ENCODE measurements at places on chromosomes 6 and 20.

GRCh38 chr6:14640631-14641030 lies 523.1 kb downstream of the CD83 start:
- no peak overlapping the region for H3K27ac ChIP-seq
- no peak overlapping the region for H3K4me3 ChIP-seq
- DNase-seq = no peak
- no peaks in the 10 kb centered on the region for H3K27me3 ChIP-seq
- no peaks in the 10 kb centered on the region for H3K36me3 ChIP-seq

DNA sequence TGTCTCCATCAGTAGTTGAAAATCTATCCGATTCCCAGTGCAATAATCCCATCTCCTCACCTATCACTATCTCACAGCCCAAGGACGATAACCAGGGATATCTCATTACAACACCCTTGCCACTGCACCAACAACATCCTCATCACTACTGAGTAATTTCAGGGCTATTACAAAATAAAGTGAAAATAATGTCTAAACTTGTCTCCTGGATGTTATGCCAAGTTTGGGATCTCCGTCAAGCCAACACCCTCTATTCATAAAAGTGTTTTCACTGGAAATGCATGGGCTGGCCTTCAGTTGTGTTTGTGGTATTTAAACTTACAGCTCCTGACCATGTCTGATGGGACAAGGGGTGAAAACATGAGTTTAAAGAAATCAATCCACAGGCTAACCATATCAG lies 42.0 kb upstream of the STMND1 start:
- H3K36me3 ChIP-seq = no peaks in the 10 kb centered on the region
- H3K4me1 ChIP-seq = no peaks in the 10 kb centered on the region
- H3K4me3 ChIP-seq = no peak overlapping the region
- H3K27me3 ChIP-seq = no peaks in the 10 kb centered on the region
- DNase-seq = no peak
- H3K27ac ChIP-seq = no peak overlapping the region

- no peak overlapping the region for H3K27ac ChIP-seq
- H3K36me3 ChIP-seq = no peaks in the 10 kb centered on the region
- no peak overlapping the region for H3K4me3 ChIP-seq
- H3K27me3 ChIP-seq = peaks cover 3% of the 10 kb centered on the region
Measured at GRCh38 chr6:163646866-163647265, 232.3 kb downstream of the QKI start.

DNA sequence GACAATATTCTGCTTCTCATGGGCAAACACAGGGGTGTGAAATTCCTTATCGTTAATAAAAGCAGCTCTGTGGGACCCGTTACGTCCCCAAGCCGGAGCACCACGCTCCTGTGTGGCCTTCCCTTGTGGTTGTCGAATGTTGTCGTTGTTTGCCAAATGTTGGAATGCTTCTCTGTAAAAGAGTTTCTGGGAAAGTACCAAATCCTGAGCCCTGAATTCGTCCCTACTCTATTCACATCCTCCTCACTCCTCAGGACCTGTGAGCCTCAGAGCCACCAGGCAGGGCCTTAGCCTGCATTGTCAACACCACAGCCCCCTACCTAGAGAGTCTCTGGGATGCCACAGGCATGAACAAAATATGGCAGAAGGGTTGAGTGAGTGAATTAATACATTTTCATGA lies 64.0 kb downstream of the THBS2 start:
- H3K4me3 ChIP-seq = no peak overlapping the region
- no peak for DNase-seq
- no peaks in the 10 kb centered on the region for H3K36me3 ChIP-seq
- no peaks in the 10 kb centered on the region for H3K4me1 ChIP-seq

DNA sequence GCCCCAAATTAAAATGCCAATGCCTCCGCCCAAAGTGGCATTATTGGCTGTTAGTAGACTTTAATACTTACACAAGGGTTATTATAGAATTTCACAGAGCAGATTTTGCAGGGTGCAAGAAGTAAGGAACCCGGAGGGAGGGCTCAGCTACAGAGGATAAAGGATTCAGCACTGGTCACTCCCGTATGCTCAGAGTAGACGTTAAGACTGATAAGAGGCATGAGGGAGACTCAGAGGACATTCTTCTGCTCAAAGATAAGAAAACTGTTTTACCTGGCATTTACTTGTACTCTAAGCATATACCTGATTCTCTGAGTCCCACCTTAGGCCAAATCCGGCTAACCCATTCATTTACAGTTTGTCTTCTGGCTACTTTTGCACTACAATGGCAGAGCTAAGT lies 36.5 kb upstream of the OVOL2 start:
- no peaks in the 10 kb centered on the region for H3K4me1 ChIP-seq
- no peaks in the 10 kb centered on the region for H3K36me3 ChIP-seq

DNA sequence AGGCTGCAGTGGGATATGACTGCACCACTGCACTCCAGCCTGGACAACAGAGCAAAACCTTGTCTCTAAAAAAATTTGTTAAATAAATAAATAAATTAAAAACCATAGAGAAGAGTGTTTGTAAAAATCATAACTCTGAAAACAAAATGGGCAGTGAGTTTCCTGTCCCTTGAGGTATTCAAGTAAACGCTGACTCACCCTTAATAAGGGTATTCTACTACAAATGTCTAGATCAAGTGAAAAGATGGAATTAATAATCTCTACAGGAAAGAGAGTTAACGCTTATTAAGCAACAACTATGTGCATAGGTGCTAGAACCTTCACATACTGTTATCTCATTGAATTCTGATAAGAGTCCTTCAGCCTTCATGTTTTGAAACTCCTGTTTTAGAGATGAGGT lies 19.9 kb upstream of the MBOAT1 start:
- no peak overlapping the region for H3K4me3 ChIP-seq
- no peak overlapping the region for H3K27ac ChIP-seq
- DNase-seq = no peak
- H3K4me1 ChIP-seq = no peaks in the 10 kb centered on the region
- no peaks in the 10 kb centered on the region for H3K36me3 ChIP-seq

DNA sequence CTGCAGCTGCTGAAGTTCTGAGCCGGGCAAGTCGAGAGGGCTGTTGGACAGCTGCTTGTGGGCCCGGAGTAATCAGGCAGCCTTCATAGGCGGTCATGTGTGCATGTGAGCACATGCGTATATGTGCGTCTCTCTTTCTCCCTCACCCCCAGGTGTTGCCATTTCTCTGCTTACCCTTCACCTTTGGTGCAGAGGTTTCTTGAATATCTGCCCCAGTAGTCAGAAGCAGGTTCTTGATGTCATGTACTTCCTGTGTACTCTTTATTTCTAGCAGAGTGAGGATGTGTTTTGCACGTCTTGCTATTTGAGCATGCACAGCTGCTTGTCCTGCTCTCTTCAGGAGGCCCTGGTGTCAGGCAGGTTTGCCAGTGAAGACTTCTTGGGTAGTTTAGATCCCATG lies 21.2 kb upstream of the MAPK13 start:
- peaks cover 6% of the 10 kb centered on the region for H3K4me1 ChIP-seq
- peaks cover 73% of the 10 kb centered on the region for H3K36me3 ChIP-seq
- no peak for DNase-seq
- no peak overlapping the region for H3K27ac ChIP-seq

DNA sequence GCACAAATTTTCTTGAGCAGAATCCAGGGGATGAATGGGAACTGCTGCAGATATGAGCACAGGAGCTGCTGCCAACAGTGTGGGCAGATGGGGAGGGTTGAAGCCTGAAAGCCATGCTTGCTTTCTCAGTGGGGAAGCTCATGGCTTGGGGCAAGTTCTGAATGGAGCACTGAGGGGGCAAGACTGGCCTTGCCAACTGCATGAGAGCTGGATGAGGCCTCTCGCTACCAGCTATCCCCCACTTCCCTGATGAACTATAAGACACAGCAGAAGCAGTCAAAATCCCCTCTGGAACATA lies 28.3 kb downstream of the TREM1 start:
- no peaks in the 10 kb centered on the region for H3K36me3 ChIP-seq
- H3K27me3 ChIP-seq = no peaks in the 10 kb centered on the region
- no peak overlapping the region for H3K27ac ChIP-seq
- no peak for DNase-seq

DNA sequence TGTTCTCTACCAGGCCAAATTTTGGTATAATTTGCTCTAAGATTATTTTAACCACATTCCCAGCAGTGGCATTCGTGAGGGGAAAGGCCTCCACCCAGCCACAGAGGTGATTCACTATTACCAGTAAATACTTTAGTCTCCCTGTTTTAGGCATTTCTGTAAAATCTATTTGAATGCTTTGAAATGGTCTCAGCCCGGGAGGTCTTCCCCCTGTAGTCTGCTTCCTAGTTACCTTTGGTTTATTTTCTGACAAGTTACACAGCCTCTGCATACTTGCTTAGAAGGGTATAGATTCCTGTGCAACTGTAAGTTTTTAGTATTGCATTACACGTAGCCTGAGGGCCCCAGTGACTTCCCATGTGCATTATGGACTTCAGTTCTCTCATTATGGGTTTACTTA lies 248.7 kb downstream of the C6orf118 start:
- H3K36me3 ChIP-seq = no peaks in the 10 kb centered on the region
- DNase-seq = no peak
- H3K27me3 ChIP-seq = no peaks in the 10 kb centered on the region
- no peaks in the 10 kb centered on the region for H3K4me1 ChIP-seq

All from common myeloid progenitor, CD34-positive (primary cell).